ENCODE measurements at places on chromosomes 2 and 18.

DNA sequence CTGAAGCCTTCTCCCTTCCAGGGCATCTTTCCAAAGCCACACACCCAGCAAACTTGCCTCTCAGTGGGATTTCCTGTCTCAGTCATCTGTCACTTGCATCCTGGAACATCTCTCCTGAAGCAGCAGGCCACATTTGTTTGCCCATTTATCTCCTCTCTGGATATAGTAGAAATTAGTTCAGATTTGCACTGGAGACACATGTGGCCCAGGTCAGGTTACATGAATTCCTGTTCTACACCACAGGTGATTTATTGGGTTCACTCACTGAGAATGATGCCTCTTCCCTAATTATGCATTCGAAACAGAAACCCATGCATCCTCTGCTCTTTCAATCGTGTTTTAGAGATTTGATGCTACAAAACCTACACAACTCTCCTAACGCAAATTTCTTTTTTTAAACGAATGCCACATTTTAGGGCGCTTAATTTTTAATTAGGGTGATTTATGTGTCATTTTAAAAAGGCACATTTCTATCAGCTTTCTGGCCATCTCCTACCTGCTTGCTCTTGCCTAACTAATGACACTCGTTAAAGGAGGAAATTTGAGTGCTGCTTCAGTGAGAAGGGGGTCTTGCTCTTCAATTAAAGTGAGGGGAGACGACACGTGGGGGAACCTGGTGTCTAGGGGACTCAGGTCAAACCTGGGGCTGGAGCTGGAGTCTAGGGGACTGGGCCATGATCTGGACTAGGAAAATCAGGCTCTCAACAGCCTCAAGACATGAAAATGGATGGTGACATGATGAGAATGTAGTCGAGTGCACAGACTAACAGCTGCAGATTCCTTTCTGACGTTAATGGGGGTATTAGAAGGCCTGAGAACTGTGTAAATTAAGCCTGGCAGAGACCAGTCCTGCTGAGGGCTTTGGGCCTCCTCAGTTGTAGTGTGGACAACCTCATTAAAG lies 221.4 kb downstream of the CLIP4 start:
- no peak for DNase-seq

DNA sequence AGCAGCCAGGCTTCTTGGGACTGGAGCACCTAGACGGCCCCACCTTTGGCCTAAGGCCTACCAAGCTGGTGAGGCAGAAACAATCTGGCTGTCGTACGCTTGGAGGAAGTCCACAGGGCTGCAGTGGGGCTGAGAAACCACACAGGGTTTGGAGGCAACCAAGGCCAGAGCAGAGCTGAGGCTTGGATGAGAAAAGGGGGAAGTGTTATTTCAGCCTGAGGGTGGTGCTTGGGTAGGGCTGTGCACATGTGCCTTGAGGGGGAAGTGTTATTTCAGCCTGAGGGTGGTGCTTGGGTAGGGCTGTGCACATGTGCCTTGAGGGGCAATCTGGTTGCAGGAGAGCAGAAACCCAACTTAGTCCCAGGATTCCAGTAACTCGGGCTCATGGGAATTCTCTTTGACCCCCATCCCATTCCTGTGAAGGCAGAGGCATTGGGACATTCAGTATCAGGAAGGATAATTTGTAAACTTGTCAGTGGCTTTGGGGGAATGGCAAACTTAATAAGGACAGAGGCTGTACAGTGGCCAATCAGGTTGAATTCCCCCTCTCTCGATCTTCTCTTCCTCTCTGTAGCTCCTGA lies 971 bp upstream of the FBXO41 start:
- no peak for DNase-seq

DNA sequence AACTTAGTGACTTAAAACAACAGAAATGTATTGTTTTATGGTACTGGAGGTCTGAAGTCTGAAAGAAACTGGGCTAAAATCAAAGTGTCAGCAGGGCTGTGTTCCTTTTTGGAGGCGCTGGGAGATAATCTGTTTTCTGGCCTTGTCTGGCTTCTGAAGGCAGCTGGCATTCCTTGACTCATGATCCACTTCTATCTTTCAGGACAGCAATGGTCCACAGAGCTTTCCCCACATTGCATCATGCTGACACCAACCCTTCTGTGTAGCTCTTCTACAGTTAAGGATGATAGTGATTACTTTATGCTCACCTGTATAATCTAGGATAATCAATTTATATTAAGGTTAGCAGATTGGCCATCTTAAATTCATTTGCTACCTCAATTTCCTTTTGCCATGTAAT lies 392.1 kb downstream of the TDRD15 start:
- DNase-seq = no peak

- peak; percentile 79 for DNase-seq
Measured at GRCh38 chr2:28594332-28595108, 98.7 kb downstream of the PLB1 start.

DNA sequence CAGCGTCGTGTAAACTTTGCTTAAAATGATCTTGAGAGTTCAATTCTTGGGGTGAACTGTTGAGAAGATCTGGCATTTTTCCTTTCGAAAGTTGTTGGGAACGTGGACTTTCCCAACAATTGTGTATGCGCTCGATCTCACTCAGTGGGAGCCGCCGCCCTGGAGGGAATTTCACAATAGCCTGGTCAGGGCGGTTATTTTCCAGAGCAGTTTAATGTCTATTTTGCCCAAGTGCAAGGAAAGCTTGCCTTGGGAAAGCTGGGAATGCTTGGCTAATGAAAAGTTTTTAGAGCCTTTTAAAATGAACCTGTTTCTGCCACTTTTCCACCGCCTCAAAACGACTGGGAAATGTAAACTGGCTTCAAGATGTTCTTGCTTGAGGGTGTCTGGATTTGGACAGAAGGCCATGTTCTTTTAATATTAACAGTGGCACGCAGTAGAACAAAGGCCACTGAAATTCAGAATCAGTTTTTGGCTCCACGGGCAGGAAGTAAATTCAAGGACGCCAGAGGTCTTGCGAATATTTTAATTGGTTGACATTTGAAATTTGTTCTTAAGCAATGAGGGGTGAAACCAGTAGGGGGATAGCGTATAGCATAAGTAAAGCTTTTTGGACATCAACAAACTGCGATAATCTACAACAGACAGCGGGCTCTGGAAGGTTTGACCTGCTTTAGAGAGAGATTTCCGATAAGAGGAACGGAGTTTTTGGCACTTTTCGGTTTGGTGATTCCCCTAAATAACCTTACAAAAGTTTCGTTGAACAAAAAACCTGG lies 1.2 kb downstream of the CFLAR start:
- DNase-seq = peak; percentile 81

DNA sequence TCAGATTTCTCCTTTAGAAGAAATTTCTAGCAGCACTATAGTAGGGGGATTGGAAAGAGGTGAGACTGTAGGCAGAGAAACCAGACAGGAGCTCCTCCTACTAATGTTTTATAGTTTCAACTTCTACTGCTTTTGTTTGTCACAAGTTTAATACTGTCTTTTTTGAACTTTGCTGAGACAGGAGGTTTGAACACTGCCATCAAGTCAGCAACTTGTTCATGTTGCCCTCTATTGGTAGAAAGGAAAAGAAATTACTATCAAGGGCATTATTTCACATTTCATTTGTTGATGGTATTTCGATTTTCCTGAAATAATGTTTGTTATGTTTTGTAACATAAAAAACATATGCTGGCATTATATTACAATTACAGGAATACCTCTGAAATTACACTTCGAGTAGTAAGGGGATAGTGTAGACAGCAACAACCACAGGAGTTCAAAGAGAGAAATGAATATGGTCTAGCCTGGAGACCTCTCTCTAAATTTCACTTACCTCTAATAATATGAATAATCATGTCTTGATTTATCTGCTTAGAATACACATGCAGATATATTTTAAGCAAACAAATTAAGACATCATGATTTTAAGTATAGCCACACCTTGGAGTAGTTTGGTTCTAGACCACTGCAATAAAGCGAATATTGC lies 12.4 kb upstream of the CCDC88A start:
- DNase-seq = peak; percentile 15

DNA sequence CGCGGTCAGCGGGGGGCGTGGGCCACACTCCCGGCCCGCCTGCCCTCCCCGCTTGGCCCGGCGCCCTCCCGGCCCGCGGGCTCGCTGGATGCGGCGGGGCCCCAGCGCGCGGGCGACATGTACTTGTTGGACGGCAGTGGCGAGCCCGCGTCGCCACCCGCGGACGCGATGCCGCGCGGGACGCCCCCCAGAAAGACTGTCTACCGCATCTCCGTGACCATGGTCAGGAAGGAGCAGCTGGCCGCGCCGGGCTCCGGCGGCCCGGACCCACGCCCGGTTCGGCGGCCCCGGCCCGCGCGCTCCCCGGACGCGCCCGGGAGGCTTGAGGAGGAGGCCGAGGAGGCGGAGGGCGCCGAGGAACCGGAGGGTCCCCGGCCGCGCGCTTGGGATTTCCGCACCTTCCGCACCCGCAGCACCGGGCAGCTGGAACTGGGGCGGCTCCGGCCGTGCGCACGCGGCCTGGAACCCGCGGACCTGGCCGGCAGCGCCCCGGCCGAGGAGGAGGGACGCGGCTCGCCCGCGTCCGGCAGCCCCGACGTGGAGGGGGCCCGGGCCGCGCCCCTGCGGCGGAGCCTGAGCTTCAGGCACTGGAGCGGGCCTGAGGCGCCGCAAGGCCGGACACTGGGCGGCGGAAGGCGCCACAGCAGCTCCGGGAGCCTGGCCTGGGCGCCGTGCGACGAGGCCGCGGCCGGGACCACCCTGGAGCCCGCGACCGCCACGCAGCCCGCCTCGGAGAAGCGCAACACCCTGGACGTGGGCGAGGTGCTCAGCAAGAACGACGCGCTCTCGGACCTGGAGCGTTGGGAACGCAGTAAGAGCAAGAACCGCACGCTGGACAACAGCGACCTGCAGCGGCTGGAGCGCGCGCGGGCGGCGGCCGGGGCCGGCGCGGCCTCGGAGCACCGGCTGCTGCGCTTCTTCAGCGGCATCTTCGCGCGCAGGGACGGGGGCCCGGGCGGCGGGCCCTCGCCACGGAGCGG lies 176.4 kb downstream of the AGAP1 start:
- DNase-seq = peak; percentile 77

DNA sequence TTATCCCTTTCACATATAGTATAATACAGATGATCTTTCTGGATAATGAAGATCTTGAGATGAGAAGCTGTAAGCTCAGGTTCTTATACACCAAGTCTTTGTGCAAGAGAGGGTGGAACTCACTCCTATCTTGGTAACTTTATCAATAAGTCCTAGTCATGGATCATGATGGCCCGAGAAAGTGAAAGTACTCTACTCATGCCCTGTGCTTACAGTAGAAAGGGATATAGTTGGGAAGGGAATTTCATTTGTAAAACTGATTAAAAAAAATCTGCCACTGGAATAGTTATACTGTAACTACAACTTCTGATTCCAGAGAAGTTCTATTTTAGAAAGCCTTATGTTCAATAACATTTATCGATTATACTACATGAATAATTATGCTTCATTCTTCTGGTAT lies 51.8 kb downstream of the MYO3B start:
- no peak for DNase-seq

GRCh38 chr2:241082341-241083090 lies 19.6 kb downstream of the MTERF4 start:
- DNase-seq = no peak

GRCh38 chr2:132884705-132885104 lies 214.7 kb upstream of the LYPD1 start:
- DNase-seq = no peak

GRCh38 chr2:9256147-9256546 lies 49.5 kb downstream of the ASAP2 start:
- no peak for DNase-seq

GRCh38 chr2:12091201-12091806 lies 344.9 kb downstream of the LPIN1 start:
- DNase-seq = no peak

DNA sequence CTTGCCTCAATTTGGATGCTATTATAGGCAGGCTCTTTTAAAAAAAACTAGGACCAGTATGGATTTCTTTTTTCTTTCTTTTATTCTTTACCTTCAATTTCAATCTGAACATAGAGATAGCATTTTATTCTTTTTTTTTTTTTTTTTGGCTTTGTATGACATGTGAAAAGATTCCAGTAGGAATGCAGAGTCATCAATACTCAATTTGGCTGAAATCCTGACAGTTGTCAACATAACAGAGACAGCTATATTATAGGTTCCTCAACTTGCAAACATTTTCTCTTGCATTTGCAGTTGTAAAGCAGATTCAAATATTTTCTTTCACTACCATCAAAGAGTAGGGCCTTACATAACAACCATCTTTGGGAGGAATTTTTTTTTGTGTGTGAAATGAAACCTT lies 334.4 kb downstream of the LRP1B start:
- DNase-seq = no peak

DNA sequence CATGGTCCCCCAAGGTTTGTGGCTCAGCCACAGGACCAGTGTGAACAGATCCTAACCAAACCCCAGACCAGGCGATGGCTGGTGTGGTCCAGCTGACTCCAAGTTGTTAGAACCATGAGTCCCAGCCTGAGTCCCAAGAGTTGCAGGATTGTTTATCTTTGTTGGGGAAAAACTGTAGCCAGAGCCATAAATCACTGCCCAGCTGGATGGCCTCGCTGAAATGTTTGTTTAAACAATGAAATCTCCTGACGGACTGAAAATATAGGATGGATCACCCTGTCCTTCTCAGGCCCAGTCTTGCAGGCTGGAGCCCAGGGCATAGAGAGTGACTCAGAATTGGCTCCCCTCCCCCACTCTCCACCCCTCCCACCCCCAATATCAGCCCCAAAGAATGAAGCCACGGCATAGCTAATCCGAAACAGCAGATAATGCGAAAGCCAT lies 36.4 kb downstream of the PKDCC start:
- peak; percentile 92 for DNase-seq

- DNase-seq = no peak
Measured at GRCh38 chr2:207871911-207872310, 102.2 kb upstream of the FZD5 start.

DNA sequence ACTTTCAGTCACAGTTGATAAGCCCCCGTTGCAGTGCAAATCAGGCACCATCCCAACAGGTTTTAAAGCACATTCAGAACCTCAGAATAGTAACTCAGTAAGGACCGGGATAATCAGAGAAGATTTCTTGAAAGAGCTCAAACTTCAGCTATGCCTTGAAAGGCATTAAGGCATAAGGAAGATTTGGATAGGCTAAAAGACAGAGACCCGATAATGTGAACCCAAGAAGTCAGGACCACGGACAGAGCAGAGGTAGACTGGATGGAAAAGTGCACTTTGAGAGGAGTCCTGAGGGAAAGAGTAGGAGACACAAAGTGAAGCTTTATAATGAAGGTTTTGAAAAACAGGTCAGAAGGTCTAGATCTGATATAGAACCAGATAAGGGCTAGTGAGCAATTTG lies 36.9 kb upstream of the KLF7 start:
- DNase-seq = peak; percentile 30

GRCh38 chr2:73937103-73937885 lies 10.6 kb downstream of the DGUOK start:
- peak; percentile 84 for DNase-seq

- no peak for DNase-seq
Measured at GRCh38 chr2:231640641-231641111, 48.0 kb downstream of the TEX44 start.

- no peak for DNase-seq
Measured at GRCh38 chr2:71892423-71892730, 255.3 kb downstream of the CYP26B1 start.

GRCh38 chr2:19488009-19488691 lies 129.7 kb upstream of the OSR1 start:
- DNase-seq = peak; percentile 50

All from astrocyte (in vitro differentiated cells and primary cell).